ENCODE measurements at places on chromosomes 3 and 15.
A peak's percentile ranks its signal among the peaks of the same experiment; 100 is the strongest.

GRCh38 chr3:187955587-187955952 is 198.4 kb upstream of the LPP start:
- no peak for DNase-seq

- DNase-seq: peak; percentile 80
Measured at GRCh38 chr15:64686130-64686735, 89.2 kb downstream of the RBPMS2 start.

DNA sequence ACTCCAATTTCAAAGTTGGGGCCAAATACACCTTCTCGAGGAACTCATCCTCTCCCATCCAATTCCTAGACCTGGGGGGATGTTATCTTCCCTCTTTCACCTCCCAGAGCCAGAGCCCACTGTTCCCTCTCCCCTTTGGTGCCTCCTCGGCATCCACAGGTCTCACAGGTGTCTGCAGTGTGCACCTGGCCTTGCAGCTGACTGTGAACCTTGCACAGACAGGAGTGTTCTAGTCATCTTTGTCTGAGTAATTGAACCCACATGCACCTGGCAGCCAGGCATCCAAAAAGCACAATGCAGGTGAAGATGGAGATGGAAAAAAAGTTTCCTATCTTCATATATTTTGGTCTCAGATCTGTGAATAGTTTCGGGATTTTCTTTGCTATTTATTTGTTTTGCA is 30.8 kb downstream of the PCOLCE2 start:
- no peak for DNase-seq

DNA sequence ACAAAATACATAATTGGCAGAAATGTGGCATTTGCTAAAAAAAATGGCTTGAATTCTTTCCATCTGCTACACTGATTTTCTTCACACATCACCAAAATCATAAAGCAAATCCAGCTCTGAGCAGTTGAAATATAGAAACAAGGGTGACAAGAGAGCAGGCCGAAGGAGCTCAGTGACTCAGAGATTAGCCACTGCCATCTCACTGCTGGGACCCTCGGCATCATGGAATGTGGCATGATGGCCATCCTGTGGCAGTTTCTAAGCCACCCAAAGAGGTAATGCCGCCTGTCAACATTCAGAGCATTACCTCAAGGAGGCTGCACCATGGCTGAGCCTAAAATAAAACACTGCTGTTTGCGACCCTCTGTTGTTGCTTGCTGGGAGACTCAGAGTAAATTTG is 80.5 kb upstream of the OSBPL11 start:
- DNase-seq: no peak

DNA sequence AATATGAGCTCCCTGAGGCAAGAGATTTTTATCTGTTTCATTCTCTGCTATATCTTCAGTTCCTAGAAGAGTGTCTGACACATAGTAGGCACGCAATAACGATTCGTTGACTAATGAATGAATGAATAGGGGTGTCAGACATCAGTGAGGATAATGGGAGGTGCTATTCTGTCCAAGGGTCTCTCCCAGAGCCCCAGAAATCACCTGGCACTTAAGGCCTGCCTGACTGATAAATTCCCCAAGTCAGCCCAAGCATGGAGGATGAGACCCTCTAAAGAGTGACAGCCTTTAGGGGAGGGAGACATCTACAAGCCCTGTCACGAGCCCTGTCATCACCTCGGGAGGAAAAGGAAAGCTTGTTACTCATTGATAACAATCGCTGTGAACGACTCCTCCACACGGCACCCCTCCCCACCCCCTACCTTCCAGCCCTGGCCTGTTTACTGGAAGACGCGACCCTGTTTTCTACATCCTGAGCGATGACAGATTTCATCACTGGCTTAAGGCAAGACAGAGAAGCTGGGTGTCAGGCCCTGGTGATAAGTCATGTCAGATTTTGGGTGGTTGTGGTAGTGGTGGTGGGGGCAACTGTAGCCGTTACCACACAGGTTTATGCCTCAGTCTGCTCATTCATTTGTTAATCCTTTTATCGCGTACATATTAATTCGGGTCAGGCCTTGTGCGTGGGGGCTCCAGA is 23.1 kb downstream of the BHLHE40 start:
- DNase-seq: peak; percentile 89

DNA sequence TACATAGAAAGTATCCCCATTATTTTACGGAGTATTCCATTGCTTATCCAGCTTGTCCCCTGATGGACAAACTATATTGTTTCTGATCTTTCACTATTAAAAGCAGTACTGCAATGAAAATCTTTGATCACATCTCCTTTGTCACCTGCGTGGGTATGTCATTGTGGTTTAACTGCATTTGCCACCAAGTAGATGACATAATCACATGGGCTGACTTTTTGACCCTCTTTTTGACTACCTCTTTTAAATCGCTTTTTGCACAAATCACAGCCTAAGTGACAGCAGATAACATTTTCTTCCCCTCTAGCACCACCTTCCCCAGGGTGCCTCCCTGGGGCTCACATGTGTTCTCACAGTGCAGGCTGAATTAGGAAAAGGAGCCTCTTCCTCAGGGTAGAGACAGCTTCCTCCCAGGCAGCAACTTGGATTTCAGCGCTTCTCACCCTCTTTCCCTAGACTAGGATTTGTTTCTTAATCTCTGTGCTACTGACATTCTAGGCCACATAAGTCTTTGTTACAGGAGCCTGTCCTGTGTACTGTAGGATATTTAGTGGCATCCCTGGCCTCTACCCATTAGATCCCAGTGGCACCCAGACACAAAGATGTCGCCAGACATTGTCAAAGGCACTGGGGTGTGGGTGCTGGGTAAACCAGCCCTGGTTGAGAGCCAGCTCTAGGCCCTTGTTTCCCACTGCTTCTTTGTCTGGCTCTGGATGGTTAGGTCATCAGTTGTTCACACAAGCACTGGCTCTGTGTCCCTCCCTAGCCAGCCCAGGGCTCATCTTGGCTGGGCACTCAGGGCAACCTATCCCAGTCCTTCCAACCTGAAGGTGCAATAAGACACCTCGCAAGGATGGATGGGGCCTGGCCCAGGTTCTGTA is 1.3 kb upstream of the RBP1 start:
- DNase-seq: no peak

DNA sequence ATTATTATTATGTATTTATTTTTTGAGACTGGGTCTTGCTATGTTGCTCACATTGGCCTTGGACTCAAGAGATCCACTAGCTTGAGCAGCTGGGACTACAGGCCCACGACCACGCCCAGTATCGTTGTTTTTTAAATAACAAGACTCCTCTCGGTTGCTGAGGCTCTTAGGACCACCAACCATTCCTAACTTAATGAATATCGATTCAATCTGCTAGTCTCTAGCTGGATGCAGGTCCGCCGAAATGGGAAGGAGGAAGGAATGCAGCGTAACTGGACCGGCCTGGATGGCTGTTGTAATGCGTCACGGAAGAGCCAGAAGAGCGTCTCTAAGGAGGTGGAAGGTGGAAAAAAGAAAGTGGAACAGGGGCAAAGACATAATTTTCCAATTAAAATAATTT is 1.7 kb downstream of the ANXA2 start:
- no peak for DNase-seq

DNA sequence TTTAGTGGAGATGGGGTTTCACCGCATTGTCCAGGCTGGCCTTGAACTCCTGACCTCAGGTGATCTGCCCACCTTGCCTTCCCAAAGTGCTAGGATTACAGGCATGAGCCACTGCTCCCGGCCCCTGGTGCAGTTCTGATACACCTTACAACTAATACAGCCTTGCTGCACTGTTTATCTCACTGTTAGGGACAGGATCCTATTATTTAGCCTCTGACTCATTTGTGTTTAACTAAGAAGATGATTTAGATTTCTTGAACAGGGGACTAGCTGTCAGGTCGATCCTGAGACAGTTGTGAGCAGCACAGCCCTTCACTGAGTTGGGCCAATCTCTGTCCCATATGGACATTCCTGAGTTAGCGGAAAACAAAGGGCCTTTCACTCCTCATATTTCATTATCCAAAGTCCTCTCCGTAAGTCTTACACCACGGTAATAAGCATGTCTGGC is 19.2 kb downstream of the GYG1 start:
- DNase-seq: no peak

DNA sequence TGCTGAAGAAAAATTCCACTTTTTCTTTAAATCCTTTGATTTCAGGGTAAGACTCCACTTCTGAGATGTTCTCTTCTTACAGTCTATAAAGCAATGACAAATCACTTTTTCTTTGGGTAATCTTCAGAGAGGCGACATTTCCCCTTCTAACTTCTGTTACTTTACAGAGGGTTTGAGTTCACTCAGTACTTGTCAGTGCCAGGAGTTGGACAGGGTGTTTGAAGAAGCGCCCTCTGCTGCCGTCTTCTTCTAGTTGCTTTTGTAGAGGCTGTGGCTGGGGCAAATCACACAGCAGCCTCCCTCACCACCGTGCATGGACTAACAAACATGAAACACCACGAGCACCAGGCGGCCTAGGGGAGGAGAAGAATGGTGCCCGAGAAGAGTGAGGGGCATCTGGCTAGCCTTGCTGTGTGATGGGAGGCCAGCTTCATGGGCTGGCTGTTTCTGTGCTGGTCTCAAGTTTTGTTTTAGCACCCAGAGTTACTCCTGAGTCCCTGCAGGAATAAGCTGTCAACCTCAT is at the start of gene CD80:
CD80 (minus strand) TSS at position 174 of the 523 bp plus-strand sequence. CDS start 1,886 bp downstream, outside the sequence.
- DNase-seq: peak; percentile 87

GRCh38 chr3:158727206-158728060 is 4.8 kb downstream of the RARRES1 start:
- peak; percentile 94 for DNase-seq

GRCh38 chr3:141401095-141401494 is 32.8 kb downstream of the ZBTB38 start:
- DNase-seq: no peak

DNA sequence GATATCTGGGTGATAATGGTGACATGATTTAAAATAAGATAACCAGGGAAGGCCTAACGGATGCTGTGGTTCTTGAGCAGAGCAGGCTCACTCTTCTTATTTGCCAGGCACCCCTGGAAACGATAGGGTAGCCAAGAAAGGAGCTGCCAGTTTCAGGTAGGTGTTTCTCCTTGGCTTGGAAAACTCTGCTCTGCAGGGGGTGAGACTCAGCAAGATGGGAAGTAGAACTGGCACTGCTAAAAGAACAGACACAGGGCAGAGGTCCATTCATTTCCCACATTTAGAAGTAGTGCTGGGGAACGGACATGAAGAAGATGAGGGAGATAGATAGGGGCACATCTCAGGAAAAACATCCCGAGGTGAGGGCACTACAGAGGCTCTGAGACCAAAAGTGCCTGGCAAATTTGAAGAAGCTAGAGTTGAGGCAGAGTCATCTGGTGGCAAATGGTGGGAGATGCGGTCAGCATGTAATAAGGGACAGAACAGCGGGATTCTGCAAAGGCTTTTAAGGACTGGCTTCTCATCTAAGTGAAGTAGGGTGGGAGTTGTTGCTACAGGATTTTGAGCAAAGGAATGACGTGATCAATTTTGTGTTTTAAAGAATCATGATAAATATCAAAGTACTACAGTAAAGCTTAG is 323.4 kb upstream of the PLSCR5 start:
- no peak for DNase-seq

- DNase-seq: no peak
Measured at GRCh38 chr3:171959532-171960089, 79.8 kb upstream of the FNDC3B start.

DNA sequence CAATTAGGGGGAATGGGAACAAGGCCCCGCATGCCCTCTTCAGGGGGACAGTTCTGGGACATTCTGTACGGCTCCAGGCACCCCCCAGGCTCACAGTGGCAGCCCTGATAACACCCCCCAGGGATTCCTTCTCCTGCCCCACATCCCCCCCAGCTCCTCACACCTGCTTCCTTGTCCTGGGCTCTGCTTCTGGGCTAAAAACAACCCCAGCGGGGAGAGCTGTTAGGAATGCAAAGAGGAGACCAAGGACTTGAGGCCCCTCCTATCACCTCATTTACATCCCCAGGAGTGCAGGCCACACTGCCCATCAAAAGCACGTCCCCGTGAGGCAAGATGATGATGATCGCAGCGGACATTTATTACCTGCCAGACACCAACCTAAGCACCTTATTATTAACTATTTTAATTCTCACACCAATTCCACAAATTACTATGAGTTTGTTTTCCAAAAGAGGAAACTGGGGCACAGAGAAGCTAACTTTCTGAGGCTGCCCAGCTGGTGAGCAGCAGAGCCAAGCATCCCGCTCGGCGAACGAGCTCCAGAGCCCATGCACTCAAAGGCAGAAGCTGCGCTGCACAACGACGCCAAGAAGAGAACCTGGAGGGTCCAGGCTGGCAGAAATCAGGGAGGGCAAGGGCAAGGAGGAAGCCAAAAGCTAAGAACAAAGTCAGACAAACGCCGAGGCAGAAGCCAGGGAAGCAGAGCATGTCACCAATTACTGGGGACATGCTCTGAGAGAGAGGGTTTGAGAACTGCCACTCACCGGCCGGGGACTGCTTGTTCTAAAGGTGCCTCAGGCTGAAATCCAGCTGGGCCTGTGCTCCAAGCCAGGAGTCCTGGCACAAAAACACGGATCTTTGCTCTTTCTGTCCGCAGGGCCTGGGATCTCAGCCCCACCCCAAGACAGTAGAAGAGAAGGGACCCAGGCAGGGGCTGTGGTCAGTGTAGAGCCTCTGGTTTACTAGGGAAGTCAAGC is 76.2 kb upstream of the NSMCE3 start:
- no peak for DNase-seq

DNA sequence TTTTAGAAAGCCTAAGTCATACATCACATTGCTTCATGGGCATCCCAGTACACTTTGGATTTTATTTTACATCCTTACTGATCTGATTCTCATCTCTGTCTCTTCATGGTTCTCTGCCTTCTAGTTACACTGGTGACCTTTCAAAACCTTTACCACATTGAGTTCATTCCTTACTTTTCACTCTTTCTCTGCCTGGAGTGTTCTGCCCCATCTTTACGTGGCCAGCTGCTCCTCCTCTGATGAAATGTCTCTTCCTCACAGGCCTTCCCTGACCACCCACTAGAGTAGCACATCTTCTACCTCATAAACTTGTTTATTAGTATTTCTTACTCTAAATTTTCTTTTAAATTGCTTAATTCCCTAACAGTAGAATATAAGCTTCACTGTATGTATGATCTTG is 17.7 kb downstream of the CTNNB1 start:
- no peak for DNase-seq

DNA sequence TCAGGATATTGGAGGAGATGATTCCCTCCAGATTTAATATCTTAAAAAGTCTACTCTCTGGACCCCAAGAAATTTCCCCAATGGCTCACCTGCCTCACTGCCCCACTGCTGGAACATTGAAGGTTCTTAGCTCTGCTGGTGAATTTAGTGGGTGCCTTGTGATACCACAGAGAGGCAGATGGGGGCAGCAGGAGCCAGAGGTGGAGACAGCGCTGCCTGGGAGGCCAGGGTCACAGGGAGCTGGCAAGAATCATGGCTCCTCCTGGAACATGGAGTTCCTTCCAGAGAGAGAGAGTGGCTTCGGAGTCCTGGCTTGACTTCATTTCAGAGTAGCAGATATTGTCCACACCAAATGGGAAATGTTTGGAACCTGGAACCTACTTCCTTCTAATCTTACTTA is 263.5 kb upstream of the CFAP20DC start:
- peak; percentile 56 for DNase-seq

- DNase-seq: peak; percentile 51
Measured at GRCh38 chr15:58457466-58457965, 25.7 kb downstream of the LIPC start.

DNA sequence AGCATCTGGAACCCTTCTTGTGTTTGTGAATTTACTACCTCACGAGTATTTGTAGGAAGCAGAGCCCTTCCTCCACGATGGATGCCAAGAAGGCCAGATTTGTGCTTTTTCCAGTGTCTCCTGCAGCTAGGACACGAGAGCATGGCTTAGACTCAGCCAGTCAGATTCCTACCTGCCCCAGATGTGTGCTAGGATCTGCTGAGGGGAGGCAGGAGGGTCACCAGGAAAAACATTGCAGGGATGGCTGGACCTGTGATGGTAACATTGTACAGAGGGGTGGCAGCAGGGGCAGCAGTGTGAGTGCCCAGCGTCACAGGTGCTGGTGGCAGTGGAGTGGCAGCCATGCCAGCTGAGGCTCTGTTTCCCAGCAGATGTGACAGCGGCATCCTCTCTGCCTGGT is 285.3 kb downstream of the FAM43A start:
- DNase-seq: no peak

Measured in hematopoietic multipotent progenitor cell treated with erythropoietin and hydrocortisone succinate and interleukin-3 and kit ligand, for 4 days (in vitro differentiated cells).